ENCODE measurements at places on chromosomes 2 and 18. TPM values are rescaled to one million over a fixed set of nuclear protein-coding genes. Genes with fewer than 3 reads are reported as not detected.

Gene CACNB4
- total RNA-seq: 0.83 TPM

Gene SIX3
- total RNA-seq: not detected

GRCh38 chr2:3664925-3665324, 6.9 kb downstream of the ALLC start:
- no peak for DNase-seq

DNA sequence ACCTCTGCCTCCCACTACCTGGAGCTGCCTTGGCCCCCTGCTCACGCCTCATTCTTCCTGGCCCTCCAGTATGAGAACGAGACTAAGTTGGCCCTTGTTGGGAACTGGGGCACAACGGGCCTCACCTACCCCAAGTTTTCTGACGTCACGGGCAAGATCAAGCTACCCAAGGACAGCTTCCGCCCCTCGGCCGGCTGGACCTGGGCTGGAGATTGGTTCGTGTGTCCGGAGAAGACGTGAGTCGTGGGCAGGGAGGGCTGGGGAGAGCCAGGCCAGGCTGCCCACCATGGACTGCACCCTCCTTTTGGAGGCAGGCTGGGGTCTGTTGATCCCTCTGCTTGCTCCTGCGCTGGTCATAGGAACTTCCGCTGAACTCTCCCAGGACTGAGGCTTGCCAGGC, 114.7 kb downstream of the DYSF start:
- DNase-seq: no peak

GRCh38 chr2:18483896-18484295, 76.6 kb downstream of the RDH14 start:
- DNase-seq: no peak

- DNase-seq: no peak
These were observed 215.5 kb upstream of the RAB6C start for GRCh38 chr2:129763966-129764365.

All from ovary (tissue), 10 donors.